DMS53 (cell line): ENCODE measurements at places on chromosomes 4 and X.

DNA sequence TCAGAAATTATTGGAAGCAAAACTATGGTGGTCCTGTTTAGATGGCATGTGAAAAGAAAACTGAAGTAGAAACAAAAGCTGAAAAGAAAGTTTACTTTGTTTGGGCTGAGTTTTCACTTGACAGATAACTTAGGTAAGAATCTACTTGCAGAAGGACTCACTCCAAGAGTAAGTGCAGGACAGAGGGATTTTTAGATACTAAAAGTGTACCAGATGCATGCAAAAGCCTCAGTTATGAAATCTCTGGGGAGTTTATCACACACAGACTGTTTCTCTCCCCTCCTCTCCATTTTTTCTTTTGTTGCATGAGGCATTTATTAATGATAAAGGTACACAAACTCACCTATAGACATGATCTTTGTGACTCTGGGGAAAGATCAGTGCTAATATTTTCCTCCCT, 127.5 kb upstream of the GIMD1 start:
- no peak for DNase-seq

- no peak for DNase-seq
Measured at GRCh38 chr4:151563194-151563593, 154.2 kb downstream of the FHIP1A start.

GRCh38 chr4:186852964-186853391, 129.3 kb upstream of the FAT1 start:
- no peak for DNase-seq

- no peak for DNase-seq
Measured at GRCh38 chr4:87529187-87529586, at the start of gene SPARCL1. TSS of gene SPARCL1 (minus strand) at chr4:87529376. CDS start at chr4:87499574, 29,802 bp downstream.

DNA sequence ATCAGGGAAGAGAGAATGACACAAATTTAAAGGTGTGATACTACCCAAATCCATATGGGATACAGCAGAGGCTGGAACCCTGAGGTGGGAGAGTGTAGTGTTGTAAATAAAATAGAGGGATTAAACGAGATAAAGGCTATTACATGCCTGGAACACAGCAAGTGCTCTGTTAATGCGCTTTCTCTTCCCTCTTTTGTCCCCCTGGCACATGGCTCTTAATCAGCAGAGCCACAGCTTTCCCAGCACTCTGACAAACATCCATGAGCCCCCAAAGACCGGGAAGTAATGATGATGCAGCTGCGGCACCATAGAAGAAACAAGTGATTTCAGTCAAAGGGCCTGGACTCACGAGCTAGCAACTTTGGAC, 85.9 kb downstream of the RASL11B start:
- DNase-seq: no peak

- DNase-seq: no peak
Measured at GRCh38 chr4:8674311-8674885, 81.8 kb downstream of the CPZ start.

GRCh38 chr4:36333303-36333877, 52.0 kb downstream of the DTHD1 start:
- no peak for DNase-seq

GRCh38 chr4:75289914-75290582, 224.2 kb downstream of the RCHY1 start:
- peak; percentile 95 for DNase-seq
